WERI-Rb-1 (cell line): ENCODE measurements at places on chromosomes 6 and 20.

DNA sequence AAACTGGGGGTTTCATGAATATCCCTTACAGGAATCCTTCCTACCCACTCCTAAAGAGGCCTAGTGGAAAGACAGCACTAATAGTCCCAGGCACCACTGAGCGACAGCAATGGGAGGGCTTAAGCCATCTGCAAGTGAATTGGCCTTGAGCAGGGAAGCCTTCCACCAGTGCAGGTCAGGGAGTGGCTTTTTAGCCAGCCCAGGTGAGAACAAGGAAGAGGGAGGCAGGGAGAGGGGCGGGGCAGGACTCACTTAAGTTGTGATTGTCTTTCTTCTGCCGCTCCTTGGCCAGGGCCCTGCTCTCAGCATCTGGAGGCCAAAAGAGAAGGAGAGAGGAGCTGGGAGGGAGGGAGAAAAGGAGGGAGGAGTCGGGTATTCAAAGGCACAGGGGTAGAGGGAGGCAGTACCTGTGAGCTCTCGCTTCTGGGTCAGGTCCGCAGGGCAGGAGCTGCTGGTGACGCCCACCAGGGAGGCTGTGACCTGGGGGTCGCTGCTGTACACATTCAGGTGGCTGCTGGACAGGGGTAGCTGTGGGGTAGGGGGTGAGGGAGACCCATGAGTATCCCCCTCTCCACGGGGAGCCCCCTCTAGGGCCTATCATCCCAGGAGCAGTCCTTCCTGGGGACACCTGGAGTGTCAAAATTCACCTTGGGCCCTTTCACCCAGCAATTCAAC lies 47.8 kb downstream of the TFEB start:
- DNase-seq, result no peak

- no peak for DNase-seq
These were observed 343.2 kb upstream of the SULF2 start for GRCh38 chr20:48128436-48128835.

- peak; percentile 47 for DNase-seq
These were observed 198.6 kb downstream of the DTNBP1 start for GRCh38 chr6:15464211-15464725.

DNA sequence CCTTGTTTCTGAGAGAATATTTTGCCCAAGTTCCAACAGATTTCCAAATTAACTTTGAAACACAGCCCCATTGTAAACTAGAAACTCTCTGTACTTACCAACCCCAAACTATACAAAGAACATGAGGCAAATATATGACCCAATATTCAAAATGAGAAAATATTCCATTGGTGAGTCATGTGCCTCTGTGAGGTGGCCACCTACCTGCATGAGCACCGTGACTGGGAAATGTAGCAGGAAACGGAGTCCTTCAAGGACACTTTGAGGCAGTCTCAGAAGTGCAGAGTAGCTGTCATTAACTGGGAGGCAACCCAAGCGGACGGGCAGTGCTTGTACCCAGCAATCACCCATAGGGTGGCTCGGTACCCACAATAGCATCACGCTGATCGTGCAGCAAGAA lies 335.5 kb upstream of the NOX3 start:
- DNase-seq, result no peak

- no peak for DNase-seq
These were observed at the start of gene GJE1 for GRCh38 chr6:142132625-142133024. GJE1 (plus strand) TSS chr6:142132925; CDS start chr6:142133159, 234 bp downstream.

GRCh38 chr6:20584100-20584731 lies 50.0 kb downstream of the CDKAL1 start:
- no peak for DNase-seq

DNA sequence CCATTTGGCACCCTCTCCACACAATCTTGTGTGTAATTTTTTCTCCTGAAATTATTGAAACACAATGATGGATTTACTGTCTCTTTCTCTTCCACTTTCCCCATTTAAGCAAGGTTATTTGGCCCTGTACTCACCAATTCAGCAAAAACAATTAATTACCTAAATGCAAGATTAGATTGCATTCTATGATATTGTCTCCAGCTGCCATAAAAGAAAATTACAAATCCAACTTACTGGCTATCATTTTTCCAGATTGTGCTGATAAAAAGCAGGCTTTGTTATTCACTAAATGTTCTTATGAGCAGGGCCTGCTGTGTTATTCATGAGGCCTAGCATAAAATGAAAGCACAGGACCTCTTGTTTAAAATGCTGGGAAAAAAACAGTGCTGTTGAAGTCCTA lies 95.8 kb upstream of the IRAK1BP1 start:
- no peak for DNase-seq

DNA sequence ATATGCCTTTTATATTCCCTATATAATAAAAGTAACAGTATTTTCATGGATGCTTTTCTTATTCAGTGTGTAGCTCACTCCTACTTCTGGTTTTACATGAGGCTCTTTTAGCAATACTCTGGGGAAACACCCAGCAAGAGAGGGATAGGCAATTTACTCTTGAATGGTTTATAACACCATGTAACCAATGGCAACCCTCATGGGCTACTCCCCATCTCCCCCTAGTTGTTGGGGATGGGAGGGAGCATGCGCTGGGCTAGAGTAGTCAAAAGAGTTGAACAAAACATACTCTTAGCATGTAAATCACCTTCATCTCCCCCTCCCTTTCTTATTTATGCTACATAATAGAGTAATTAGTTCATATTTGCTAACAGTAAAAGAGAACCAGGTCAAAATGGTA lies 140.1 kb upstream of the LRFN2 start:
- no peak for DNase-seq

DNA sequence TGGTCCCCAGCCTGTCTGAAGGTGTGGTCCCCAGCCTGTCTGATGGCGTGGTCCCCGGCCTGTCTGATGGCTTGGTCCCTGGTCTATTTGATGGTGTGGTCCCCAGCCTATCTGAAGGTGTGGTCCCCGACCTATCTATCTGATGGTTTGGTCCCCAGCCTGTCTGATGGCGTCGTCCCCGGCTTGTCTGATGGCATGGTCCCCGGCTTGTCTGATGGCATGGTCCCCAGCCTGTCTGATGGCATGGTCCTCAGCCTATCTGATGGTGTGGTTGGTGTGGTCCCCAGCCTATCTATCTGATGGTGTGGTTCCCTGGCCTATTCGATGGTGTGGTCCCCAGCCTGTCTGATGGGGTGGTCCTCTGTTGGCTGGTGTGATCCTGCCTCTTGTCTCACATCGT lies 18.2 kb upstream of the MRGBP start:
- DNase-seq, result no peak

GRCh38 chr6:42440027-42440426 lies 11.7 kb downstream of the TRERF1 start:
- DNase-seq, result peak; percentile 6

DNA sequence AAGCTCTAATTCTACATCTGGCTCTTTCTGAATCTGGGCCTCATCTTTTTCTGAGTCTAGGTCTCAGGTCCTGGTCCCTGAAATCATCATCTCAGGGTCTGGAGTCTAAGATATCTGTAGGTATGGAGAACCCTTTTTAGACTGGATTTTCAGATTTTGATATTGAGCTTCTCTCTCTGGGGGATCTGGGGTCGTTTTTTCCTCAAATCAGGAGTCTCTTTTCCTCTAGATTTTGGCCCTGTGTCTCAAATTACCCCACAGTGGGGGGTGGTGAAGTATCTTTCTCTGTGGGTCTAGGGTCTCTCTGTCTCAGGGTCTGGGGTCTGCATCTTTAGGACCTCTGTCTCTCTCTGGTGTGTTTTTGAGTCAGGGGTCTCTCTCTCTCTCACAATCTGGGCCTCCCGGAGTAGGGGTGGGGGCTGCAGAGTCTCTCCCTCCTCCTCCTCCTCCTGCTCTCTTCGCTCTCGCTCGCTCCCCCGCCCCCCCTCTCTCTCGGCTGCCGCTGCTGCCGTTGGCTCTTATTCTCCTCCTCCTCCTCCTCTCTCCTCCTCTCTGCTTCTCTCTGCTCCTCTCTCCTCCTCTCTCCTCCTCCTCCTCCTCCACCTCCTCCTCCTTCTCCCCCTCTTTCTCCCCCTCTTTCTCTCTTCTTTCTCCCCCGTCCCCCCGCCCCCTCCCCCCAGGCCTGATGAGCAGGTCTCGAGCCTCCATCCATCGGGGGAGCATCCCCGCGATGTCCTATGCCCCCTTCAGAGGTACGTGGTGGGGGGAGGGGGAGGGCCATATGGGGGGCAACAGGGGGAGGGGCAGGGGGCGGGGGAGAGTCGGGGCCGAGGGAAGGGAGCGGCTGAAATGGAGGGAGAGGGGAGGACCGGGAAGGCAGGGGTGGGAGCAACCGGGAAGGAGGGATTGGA lies at the start of gene SYNGAP1:
TSS of gene SYNGAP1 (plus strand) at position 486 of the 911 bp plus-strand sequence. CDS start at position 686, 200 bp downstream.
- peak; percentile 91 for DNase-seq

GRCh38 chr20:50690650-50691572 lies at the start of gene RIPOR3:
RIPOR3 (minus strand) TSS chr20:50691542; CDS start chr20:50691128, 414 bp downstream.
- DNase-seq, result peak; percentile 74

DNA sequence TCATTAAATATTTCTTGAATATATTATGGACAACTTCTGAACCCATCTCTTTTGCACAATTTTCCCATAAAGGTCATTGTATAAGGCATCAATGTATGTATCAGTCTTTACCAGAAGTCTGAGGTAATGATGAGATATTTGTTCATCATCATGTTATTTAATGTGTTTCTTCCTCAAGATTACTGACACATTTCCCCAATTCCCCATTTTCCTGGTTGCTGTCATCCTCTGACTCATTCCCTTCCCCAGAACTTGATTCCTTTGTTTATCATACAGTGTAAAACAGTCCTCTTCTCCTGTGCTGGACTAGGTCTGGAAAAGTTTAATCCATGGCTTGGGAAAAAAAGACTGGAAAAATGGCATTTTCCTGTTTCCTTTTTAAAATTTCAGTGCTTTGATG lies 107.9 kb upstream of the FLRT3 start:
- DNase-seq, result no peak

- peak; percentile 53 for DNase-seq
These were observed 34.2 kb upstream of the BTN3A2 start for GRCh38 chr6:26330859-26331217.

DNA sequence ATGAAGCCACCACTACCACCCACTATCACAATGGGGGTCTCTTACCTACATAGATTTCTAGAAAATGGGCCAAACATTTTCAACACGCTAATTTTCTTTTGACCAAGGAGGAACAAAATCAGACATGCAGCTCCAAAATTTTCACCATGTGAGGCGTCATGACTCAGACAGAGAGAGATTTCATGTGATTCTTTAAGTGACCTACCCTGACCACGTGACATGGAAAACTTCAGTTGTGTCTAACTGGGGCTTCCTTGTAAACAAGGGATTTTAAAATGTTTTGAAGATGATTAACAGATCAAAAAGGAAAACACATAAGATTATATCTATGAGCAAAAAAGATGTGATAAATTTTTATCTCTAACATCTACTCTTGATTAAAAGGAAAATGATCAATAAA lies 199.2 kb downstream of the TBXT start:
- no peak for DNase-seq

DNA sequence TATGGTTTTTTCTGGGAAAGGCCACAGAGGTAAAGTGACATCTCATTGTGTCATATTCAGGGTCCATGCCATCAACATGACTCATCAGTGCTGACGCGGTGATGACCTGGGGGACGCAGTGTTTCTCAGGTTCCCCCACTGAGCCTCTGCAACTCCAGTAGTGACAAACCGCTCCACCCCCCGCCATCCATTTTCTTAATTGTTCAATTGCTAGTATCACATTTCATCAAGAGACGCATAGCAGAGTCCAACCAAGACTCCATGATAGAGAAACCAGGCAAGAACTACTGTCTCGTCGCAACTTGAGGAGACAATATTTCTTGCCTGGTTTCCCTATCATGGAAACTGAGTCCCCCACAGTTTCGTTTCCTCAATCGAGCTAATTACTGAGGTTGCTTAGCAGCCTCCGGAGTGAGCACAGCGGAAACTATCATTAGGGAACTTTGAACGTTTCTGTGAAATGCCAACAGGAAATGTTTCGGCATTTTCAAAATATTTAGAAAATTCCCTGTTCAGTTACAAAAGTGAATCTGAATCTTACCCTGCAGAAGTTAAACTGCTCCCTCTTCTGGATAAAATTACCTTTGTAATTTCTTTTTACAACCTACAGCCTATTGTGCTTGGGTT lies 12.2 kb upstream of the SERPINB1 start:
- DNase-seq, result no peak

- DNase-seq, result no peak
These were observed 174.0 kb upstream of the FBXL4 start for GRCh38 chr6:99121748-99122147.

DNA sequence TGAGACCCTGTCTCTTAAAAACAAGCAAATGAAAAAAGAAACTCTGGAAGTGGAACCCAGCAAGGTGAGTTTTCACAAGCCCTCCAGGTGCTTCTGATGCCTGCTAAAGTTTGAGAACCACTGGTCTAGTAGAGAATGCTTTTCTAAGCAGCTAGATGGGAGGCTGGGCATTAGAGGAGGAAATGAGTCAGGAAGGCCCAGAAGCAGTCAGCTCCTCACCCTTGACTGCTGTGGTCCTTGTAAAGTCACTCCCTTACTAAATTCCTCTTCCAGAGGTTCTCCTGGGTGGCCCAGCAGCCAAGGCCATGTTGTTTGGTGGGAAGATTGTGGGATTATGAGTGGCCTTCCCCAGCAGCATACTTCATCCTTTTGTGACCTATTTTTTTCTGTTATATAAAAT lies 52.0 kb upstream of the FYN start:
- no peak for DNase-seq

- DNase-seq, result no peak
These were observed 28.2 kb downstream of the POPDC3 start for GRCh38 chr6:105151644-105152043.

DNA sequence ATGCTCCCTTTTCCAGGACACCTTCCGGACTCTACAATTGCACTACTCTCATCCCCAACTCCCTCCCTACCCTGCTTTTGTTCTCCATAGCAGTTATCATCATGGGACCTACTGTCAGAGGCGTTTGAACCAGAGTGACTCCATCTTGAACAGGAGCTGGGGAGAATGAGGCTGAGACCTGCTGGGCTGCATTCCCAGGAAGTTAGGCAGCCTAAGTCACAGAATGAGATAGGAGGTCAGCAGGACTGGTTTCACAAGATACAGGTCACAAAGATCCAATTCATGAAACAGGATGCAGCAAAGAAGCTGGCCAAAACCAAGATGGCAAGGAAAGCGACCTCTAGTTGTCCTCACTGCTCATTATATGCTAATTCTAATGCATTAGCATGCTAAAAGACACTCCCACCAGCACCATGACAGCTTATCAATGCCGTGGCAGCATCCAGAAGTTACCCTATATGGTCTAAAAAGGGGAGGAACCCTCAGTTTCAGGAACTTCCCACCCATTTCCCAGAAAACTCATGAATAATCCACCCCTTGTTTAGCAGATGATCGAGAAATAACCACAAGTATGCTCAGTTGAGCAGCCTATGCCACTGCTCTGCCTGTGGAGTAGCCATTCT lies 15.6 kb downstream of the SLC13A3 start:
- DNase-seq, result no peak

GRCh38 chr6:37171201-37171969 lies 1.4 kb downstream of the PIM1 start:
- DNase-seq, result peak; percentile 47

- DNase-seq, result no peak
These were observed 18.8 kb downstream of the KCNK5 start for GRCh38 chr6:39210450-39210849.
